ENCODE measurements at places on chromosomes 5 and 9.

GRCh38 chr9:18190671-18191374, 283.1 kb upstream of the ADAMTSL1 start:
- no peak for DNase-seq

DNA sequence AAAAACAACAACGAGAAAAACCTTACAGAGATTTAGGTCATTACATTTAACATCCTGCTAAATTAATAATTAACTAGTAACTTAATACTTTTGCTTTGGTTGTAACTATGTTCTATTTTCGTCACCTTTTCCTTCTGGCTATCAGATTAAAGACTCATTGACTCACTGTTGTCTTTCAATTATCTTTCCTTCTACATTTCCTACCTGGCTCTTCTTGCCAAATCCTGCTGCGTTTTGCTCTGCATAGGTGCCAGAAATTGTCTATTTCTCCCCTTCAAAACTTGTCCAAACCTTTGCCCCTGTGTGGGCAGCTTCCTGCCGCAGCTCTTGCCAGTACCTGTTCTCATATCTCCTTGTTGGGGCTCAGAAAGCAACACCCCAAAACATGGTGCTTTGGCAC, 235.5 kb upstream of the ZNF608 start:
- DNase-seq = no peak

GRCh38 chr9:18921366-18922075, 111.5 kb downstream of the SAXO1 start:
- no peak for DNase-seq

DNA sequence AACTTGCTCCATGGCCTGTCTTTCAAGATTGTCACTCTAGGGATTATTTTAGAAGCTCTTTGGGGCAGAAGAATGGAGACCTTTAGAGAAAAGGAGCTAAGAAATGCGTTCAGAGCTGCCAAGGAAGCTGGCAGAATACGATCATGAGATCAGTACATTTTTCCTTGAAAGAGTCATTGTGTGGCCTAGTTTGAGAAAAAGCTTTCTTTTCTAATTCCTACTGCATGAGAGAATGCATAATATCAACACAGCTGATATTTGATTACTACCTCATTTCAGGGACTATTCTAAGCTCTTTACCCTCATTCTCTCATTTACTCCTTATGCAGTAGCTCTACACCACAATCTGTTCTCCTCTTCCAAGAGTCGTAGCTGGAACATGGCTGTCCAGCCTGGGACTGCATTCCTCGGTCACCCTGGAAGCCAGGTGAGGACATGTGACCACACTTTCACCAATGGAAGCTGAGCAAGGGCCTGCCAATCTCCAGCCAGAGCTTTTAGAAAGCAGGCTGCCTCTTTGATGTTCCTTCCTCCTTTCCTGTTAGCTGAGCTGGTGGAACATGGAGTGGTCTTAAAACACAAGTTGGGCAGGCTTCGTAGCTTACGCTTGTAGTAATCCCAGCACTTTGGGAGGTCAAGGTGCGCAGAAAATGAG, 99.3 kb upstream of the LHFPL2 start:
- no peak for DNase-seq

GRCh38 chr5:59506285-59506877, 387.1 kb downstream of the PDE4D start:
- no peak for DNase-seq

DNA sequence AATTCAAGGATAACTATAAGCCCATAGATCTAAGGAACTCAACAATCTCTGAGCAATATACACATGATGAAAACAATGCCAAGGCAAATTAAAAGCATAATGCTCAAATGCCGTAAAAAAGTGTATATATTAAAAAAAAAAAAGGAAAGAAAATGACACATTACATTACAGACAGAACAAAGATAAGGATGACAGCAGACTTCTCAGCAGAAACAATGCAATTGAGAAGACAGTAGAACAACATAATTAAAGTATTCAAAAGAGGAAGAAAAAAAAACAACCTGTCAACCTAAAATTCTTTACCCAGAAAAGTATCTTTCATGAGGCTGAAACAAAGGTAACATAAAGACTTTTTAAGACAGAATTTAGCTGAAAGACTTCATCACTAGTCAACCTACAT, 591.7 kb downstream of the ZNF608 start:
- DNase-seq = no peak
